ENCODE measurements at places on chromosomes 7 and 10.

DNA sequence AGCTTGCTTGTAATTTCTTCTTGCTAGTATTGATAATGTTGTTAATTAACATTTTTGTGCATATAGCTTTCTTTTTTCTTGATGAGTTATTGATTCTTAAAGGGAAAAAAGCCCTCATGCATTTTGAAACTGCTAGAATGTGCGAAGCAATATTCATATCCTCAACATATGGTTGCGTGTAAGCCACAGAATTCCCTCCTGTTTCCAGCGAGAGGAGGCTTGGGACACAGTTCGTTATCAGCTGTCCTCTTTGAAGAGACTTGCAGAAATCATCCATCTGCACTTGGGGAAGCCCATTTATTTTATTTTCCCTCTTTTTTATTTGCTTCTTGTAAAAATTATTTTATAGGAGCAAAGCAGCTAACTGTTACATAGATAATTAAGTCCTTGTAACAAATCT is 398.0 kb downstream of the ADRA2A start:
- no peak for DNase-seq

DNA sequence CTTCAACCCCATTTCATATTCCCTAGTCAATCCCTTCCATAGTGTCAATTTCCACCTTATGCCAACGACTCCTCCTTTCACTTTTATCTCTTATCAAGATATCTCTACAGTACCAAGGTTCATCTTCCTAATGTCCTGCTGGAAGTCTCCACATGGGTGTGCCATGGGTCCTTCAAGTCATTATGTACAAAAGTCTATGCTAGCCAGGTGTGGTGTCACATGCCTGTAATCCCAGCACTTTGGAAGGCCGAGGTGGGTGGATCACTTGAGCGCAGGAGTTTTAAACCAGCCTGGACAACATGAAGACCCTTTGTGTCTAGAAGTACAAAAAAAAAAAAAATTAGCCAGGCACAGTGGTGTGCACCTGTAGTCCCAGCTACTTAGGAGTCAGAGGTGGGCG is 47.6 kb downstream of the PRTFDC1 start:
- no peak for DNase-seq

- DNase-seq, result no peak
Measured at GRCh38 chr10:125781374-125781773, 5.8 kb upstream of the MMP21 start.

DNA sequence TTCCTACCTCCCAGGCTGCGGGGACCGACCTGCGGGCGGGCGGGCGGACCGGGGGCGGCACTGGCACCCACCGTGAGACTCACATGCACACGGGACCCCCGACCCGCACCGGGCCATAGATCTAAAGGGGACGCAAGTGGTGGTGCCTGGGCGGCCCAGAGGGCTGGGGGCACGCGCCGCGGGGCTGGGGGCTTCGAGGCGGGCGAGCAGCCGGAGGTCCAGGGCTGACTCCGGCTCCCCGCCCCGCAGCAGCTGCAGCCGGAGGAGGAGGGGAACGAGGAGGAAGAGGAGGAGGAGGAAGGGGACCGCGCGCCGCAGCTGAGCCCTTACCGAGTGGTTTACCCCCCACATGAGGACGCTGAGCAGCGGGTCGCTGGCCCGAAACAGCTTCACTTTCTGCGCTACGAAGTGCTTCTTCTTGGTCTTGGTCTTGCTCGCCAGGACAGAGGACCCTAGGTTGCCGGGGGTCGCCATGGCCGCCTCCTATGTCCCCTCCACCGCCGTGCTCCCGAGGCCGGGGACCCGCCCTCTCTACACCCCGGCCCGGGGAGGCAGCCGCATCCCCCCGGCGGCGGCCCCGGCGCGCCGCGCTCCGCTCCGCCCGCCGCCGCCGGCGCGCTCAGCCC is 412 bp downstream of the PIP4K2A start:
- DNase-seq, result peak; percentile 19

DNA sequence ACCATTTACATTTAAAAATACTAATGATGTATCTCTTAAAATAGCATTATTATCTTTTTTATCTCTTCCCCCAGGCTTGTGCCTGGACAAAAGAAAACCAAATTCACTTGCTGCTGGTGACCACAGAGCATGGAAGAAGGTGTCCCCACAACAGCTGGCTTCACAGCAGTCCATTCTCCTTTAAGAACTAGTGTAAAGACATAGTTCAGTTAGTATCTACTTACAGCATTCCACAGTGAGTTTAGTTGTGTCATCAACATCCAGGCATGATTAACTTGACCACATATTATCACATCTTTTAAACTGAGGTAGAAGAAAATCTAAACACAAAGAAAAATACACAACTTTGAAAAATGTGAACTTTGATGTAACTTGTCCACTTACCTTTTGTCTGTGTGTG is 55.0 kb downstream of the LRRC17 start:
- no peak for DNase-seq

DNA sequence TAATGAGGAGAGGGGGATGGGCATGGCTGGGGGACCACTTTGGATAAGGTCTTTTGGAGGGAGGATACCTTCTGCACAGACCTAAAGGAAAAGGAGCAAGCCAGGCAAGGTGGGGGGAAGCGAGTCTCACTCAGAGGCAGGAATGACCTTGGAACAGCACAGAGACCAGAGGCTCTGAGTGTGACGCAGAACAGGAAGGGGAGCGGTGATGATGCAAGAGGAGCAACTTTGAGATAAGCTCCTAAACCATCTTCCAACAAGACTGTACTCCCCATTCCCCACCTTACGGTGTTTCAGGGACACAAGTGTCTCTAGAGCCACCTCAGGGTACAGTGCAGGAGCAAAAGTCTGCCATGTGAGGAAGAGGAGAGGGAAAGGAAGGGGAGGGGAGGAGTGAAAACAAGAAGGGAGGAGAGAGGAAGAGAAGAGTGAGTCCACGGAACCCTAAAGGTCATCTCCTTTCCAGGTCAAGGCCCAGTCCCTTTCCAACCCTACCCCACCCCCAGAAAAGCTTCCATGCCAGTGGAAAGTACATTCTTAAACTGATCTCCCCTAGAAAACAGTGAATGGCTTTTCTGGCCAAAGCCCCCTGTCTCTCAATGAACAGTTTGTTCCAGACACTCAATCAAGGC is 54.1 kb downstream of the JAZF1 start:
- DNase-seq, result no peak

- DNase-seq, result no peak
Measured at GRCh38 chr10:97842656-97843280, 6.9 kb upstream of the GOLGA7B start.

GRCh38 chr10:683448-684071 is 5.9 kb downstream of the DIP2C start:
- DNase-seq, result no peak
